SIG-M5 (cell line): ENCODE measurements at places on chromosomes 1 and 21.

- no peak for DNase-seq
Observed at GRCh38 chr1:167926486-167926997, 9.9 kb upstream of the DCAF6 start.

- no peak for DNase-seq
Observed at GRCh38 chr1:94385308-94385929, 32.8 kb upstream of the ABCD3 start.

DNA sequence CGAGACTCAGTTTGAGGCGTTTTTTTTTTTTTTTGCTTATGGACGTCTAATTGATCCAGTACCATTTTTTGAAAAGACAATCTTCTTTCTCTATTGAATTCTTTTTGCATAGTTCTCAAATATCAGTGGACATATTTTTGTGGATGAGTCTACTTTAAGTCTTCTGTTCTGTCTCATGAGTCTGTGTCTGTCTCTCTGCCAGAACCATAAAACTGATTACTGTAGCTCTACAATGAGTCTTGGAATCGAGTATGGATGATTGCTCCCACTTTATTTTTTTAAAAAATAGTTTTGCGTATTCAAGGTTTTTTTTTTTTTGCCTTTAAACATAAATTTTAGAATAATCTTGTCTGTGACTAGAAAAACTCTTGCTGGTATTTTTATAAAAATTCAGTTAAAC, 323.5 kb downstream of the ZNF326 start:
- DNase-seq = no peak

DNA sequence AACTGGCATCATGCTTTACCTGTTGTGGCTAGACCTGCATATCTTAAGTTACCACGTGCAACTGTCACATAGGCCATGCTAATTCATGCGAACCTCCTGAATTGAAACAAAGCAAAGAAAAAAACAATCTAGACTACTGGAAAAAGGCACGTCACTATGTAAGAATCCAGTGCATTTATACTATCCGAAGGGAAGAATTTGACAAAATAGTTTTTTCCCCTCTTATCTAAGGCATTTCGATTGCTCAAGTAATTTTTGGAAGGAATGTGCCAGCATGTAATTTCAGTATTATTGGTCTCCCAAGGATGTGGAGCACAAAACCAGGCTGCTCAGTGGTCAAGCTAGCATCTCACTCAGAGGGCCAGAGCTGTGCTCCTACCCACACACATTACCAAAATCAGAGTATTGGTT, 31.5 kb upstream of the C1orf198 start:
- DNase-seq = no peak

DNA sequence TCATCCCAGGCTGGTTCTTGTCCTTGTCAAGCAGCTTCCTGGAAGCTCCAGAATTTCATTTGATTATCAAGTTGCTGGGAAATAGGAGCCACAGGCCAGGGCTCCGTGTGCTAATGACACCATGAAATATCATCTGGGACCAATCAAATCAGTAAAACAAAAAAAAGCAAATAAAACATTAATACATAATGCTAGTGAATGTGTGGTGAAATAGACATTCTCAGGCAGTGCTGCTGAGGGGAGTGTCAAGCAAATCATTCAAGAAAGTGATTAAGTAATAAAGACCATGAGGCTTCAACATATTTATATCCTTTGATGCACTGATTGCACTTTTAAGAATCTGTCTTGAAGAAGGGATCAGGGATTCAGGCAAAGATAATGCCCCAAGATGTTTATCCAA, 213.7 kb downstream of the MATN1 start:
- DNase-seq = no peak

DNA sequence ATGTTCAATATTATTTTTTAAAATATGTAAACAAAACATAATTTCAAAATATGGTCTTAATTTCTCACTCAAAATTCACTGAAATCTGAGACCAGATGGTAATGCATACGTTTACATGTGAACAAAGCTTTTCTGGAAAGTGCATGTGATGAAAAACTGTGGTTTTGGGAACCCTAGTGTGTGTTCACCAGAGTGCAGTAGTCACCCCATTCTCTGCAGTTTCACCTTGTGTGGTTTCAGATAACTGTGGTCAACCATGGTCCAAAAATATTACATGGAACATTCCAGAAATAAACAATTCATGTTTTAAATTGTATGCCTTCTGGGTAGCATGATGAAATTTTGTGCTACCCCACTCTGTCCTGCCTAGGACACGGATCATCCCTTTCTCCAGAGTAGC, 2021.9 kb downstream of the MRPL39 start:
- DNase-seq = no peak

GRCh38 chr1:80050523-80050922, 1044.0 kb upstream of the ADGRL4 start:
- no peak for DNase-seq

- DNase-seq = no peak
Observed at GRCh38 chr1:87132284-87132870, 196.3 kb upstream of the LMO4 start.

- DNase-seq = no peak
Observed at GRCh38 chr1:183821309-183821888, 16.5 kb downstream of the RGL1 start.

GRCh38 chr21:22993144-22993543, 1994.9 kb downstream of the NCAM2 start:
- no peak for DNase-seq

GRCh38 chr1:151846686-151847237, 6.8 kb downstream of the THEM5 start:
- DNase-seq = no peak

DNA sequence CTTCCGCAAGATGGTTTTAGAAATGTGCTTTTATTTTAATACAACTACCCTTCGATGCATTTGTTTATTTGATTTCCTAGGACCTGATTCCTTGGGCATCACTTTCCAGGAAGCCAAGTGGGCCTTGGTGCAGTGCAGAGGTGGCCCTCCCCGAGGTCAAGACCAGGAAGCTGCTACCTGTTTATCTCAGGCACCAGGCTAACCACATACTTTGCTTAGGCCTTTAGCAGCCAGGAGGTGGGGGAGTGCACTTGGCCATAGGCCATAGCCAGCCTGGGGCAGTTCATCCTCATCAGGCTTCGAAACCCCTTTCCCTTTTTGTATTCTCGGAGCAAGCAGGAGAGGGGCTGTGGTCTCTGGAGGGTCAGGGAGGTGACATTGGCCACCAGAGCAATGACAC, 45.4 kb downstream of the SMYD2 start:
- DNase-seq = no peak

DNA sequence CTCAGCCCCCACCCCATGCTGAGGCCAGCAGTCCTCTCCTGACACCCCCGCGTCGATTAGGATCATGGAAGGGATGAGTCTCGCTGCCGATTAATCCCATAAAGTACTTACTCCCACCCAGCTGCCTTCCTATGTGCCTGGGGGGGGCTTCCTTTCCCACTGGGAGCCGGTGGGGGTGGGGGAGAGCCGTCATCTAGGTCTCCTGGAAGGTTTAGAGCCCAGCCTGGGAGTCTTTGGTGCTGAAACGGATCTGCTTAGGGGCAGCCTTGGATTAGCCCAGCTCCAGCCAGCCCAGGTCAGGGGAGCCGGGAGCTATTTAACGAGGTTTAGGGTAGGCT, 9.8 kb downstream of the SAMD11 start:
- DNase-seq = no peak

DNA sequence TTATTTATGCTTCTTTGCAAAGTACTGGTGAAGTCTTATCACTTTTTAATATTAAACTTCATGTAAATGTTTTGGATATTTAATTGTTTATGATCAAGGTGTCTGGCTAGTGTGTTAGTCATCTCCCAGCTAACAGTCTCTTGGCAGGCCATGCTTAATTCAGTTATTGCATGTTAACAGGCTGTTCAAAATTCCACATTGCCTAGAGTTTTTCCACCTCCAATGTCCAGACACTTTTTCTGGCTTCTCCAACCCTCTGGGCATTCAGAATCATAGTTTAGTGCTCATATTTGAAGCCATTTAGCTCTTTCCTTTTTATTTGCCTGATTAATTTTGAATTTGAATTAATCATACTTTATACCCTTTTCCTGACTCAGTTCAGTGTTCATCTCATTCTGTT, 69.2 kb downstream of the OLFML2B start:
- no peak for DNase-seq

DNA sequence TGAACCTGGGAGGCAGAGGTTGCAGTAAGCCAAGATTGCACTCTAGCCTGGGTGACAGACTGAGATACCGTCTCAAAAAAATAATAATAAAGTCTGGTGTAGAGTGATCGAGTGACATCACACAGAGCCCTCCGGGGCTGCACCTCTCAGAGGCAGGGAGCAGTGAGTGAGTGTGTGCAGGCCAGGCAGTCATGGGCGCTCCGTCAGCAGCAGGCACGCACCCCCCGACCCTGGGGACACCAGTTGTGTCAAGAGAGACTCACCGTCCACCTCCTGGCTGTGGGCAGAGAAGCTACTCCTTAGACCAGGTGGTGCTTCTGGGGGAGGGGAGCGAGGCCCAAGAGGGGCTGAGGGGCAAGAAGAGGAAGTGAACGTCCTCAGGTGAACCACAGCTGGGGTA, 91.8 kb downstream of the SIK1 start:
- no peak for DNase-seq

- no peak for DNase-seq
Observed at GRCh38 chr1:31377364-31377863, 4.5 kb upstream of the FABP3 start.

- no peak for DNase-seq
Observed at GRCh38 chr1:183226963-183227362, 40.9 kb downstream of the LAMC2 start.

DNA sequence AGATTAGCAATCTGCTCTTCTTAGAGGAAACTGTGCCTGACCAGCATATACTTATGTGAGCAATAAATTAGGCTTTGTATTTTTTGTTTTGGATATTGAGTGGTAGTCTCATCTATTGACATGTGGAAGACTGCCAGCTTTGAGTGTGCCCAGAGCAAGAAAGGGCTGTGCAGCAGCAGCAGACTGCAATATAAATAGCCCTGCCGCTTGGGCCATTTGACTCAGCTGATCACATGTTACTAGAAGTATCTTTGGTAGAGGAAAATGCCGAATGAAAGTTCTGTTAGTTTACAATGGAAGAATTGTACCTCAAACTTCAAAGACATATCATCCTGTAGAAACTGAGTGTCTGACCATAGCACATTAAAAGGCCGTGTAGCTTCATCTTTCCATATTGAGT, 9.1 kb upstream of the PSMB2 start:
- no peak for DNase-seq

GRCh38 chr1:37630426-37631028, 4.2 kb downstream of the RSPO1 start:
- DNase-seq = no peak

DNA sequence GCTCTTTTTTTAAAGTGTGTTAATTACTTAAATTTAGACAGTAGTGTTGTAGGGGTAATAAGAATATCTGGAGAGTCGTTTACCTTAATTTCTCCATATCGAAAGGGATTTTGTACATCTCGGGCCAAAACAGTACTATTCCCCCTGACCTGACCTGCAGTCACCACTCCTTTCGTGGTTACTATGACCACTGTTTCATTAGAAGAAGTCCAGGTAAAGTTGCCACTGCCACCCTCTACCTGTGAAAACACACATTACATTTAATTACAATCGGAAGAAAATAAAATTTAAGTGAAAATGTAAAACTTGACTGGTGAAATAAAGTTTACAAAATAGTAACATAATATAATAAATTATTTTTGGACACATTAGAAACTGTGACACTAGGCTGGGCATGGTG, 37.2 kb downstream of the NUP210L start:
- DNase-seq = no peak

- no peak for DNase-seq
Observed at GRCh38 chr1:231993968-231994455, 367.4 kb downstream of the DISC1 start.

DNA sequence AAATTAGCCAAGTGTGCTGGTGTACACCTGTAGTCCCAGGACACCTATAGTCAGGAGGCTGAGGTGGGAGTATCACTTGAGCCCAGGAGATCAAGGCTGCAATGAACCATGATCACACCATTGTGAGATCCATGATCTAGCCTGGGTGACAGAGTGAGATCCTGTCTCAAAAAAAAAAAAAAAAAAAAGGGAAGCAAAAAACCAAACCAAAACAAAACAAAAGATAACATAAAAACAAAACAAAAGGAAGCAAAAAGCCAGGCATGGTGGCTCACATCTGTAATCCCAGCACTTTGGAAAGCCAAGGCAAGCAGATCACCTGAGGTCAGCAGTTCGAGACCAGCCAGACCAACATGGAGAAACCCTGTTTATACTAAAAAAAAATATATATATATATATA, 9.4 kb upstream of the AKR1A1 start:
- no peak for DNase-seq

GRCh38 chr1:201636097-201636496, 97.2 kb downstream of the NAV1 start:
- no peak for DNase-seq

GRCh38 chr1:230263568-230264195, 162.4 kb downstream of the PGBD5 start:
- DNase-seq = no peak

- no peak for DNase-seq
Observed at GRCh38 chr1:47128221-47128620, 9.0 kb upstream of the CYP4A22 start.

DNA sequence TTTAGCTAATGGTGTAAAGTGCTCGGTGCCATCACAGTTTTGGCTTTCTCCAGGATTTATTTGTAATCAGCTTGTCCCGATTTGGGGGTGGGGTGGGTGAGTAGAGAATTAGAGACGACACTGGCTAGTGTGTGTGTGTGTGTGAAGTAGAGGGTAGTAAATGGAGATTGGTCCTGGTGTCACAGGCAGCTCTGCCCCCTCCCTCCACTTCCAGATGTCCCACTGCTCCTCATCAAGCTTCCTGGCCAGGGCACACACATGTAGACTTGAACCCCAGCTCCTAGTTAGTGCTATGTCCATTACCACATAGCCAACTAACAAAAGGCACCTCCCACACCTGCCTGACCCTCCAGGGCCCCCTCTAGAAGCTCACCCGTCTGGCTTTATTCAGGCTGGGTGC, 3.2 kb downstream of the TRNP1 start:
- DNase-seq = no peak

GRCh38 chr1:195466639-195467038, 1141.6 kb downstream of the KCNT2 start:
- DNase-seq = no peak

- DNase-seq = no peak
Observed at GRCh38 chr1:97827887-97828286, 92.9 kb downstream of the DPYD start.
